ENCODE measurements at places on chromosomes 7 and 10.

DNA sequence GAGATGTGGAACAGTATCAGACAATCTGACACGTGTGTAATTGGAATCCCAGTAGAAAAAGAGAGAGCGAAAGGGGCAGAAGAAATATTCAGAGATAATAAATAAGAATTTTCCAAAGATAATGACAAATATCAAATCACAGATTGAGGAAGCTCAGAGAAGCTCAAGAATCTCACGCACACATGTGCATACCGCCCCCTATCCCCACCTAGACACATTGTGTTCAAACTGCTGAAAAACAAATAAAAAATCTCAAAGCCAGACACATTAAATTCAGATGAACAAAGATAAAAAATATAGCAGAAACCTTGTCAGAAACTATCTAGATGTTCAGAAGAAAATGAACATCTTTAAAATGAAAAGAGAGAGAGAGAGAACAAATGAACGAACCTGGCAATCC lies 17.2 kb downstream of the SFR1 start:
- no peak for DNase-seq

GRCh38 chr7:151700586-151701165 lies 176.2 kb downstream of the PRKAG2 start:
- DNase-seq: no peak

DNA sequence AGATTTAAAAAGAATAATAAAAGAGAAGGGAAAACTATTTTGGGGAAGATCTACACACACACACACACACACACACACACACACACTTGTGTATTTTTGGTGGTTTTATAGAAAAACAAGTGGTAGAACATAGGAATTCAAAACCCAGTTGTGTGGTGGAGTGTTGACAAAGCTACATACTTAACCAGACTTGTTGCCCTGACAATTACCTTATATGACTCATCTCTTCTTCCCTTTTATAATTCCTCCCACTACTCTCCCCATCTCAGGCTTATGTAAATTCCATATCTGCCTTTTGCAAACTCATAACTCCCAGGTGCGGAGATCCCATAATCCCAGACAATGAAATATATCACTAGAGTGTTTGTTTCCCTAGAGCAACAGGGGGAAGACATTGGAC lies 873.7 kb downstream of the NXPH1 start:
- DNase-seq: no peak

DNA sequence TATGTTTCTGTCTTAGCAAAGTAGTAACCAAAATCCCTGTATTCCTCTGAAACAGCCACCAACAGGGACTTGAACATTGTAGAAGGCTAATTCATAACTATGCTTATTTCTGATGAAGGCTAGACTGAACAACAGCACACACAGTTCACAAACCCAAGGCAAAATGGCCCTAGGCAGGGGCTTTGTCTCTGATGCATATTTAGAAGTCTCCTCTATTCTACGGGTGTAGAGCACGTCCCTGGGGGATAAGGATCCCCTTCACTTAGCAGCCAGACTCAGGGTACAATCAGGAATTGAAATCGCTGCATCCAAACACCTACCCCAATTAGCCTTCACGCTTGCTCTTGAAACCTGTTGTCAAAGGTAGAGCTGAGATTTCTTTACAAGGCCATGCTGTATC lies 45.5 kb downstream of the FGFR2 start:
- DNase-seq: no peak

DNA sequence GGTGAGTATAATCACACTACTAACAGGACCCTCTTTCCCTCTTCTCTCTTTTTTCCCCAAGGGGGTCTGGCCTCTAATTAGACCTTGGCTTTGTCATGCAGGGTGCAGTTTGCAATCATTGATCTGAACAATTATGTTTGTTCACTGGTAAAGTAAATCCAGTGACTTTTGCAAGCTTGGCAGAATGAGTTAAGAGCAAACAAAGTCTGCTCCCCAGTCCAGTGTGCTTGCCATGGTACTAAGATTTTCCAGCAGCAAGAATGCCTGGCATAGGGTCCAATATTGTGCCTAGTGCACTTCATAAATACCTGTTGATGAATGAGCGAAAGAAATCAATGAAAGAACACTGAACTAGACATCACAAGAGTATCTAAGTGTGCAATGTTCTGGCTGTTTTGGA lies 43.9 kb downstream of the PLXDC2 start:
- no peak for DNase-seq

DNA sequence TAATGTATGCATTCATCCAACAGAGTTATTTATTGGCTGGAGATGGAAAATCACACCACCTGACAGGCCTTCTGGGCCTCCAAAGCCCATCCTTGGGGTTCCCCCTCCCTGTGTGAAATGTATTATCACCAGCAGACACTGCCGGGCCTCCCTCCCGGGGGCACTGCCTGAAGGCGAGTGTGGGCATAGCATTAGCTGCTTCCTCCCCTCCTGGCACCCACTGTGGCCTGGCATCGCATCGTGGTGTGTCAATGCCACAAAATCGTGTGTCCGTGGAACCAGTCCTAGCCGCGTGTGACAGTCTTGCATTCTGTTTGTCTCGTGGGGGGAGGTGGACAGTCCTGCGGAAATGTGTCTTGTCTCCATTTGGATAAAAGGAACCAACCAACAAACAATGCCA lies 15.3 kb downstream of the TACR2 start:
- DNase-seq: no peak

DNA sequence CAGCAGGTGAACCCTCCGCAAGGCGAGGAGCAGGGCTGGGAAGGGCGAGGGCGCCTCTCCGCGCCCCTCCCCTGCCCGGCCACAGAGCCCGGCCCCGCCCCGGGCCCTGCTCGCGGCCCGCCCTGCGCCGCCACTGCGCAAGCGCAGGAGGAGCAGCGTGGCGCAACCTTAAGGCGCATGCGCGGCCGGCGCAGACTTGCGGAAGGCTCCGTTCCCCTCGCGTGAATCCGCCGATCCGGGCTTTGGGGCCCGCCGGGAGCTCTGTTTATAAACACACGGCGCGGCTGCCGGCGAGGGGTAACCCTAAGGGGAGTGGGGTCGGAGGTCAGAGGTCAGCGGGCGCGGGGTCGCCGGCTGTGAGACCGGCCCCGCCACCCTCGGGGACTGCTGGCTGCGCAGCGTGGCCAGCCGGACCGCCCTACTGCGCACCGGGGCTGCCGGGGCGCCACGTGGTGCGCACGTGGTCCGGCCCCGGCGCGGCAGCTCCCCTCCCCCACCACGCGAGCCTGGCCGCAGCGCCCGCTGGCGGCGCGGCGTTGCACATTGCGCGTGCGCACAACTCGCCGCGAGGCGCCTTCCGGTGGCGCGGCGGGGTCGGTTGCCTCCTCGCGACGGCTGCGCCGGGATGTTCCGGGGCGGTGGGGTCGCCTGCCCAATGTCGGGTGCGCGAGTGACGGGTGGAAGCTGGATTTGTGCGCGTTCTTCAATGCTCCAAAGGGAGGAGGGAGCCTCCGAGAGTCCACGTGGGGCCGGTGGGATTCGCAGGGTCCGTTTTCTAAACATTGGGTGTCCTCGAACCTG lies 40.2 kb upstream of the FOXK1 start:
- peak; percentile 85 for DNase-seq

DNA sequence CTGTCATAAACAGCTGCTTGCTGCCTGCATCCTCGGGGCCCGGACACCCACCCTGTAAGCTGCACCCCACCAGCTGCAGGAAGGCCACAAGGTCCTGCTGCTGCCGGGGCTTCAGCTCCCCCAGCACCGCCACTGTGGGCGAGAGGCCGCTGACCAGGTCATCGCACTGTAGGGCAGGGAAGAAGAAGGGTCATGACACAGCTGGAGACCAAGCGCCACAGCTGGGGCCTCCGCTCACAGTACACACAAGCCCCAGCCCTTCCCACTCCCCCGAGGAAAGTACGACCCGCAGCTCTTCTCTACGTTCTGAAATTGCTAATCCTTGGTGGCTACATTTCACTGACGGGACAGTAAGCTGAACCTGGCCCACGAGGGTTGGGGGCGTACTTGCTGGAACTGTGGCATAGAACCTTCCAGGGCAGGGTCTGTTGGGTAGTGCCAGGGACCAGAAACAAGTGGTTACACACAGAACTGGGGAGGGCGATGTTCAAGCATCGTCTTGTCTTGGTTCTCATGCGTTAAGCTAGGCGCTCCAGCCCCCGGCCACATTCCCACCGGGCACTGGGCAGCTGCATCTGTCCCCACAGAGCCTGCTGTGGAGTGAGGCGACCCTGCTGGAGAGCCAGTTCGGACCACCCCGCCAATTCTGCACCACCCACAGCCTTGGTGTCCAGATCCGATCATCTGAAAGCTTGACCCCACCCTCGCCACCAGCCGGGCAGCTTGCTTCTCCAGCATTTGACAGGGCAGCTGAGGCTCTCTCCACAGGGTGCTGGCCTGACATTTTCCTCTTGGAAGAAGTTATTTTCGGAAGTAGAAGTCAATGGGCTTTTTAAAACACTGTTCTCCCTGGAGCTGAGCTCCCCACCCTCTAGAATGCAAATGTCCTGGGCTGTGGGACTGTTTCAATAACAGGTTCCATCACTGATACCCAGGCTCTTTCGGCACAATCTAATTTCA lies 50.8 kb downstream of the GSDME start:
- no peak for DNase-seq

GRCh38 chr7:41298409-41298808 lies 404.5 kb downstream of the INHBA start:
- no peak for DNase-seq

DNA sequence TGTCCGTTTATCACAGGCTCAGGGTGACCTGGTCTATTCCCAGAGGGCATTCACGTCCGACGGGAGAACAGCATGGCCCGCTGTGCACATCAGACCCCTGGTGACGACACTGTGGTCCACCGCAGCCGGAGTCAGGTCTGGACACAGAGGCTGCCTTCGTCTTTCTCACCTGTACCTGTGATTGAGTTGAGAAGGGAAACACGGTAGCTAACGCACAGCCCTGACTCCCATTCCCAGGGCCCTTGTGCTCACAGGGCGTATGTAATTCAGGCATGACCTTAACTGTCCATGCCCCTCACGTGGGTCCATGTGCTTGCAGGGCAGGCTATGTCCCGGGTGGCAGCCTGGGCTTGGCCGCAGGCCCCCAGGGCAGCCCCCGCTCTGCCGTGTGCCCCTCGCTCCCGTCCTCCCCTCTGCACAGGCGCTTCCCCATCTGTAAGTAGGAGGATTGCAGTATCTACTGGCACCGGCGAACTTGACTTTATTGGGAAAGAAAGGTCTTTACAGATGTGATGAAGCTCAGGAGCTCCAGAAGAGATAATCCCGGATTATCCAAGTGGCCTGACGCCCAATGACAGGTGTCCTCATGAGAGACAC lies 221.3 kb upstream of the TCERG1L start:
- DNase-seq: no peak

GRCh38 chr7:139777133-139777891 lies 486 bp downstream of the HIPK2 start:
- DNase-seq: no peak

DNA sequence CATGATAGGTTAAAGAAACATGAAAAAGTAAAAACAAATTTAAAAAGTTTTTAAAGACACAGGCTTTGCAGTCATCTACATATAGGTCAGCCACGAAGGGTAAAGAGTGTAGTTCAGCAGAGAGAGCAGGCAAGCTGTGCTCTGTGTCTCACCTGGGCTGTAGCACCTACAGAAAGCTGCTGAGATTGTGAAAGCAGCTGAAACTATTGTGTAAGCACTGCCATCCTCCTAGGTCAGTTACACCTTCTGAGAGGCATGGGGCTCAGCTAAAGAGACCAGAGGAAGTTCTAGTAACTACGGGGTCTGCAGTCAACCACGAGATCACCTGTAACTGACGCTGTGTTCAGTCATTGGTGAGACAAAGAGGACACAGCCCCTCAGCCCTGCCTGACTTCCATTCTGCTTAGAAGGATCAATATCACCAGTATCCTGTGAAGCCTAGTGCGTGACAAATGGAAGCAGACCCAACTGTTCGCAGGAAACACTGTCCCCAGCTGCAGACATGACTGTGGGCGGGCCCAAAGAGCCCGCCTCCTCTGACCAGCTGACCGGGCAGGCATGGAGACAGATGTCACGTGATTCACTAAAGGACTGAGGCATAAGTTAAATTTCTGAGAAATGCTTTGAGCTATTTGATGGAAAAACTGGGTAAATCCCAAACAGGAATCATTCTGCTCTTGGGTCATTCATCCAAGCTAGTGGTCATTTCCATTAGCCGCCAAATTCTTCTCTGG lies 87.9 kb downstream of the EBF3 start:
- no peak for DNase-seq

DNA sequence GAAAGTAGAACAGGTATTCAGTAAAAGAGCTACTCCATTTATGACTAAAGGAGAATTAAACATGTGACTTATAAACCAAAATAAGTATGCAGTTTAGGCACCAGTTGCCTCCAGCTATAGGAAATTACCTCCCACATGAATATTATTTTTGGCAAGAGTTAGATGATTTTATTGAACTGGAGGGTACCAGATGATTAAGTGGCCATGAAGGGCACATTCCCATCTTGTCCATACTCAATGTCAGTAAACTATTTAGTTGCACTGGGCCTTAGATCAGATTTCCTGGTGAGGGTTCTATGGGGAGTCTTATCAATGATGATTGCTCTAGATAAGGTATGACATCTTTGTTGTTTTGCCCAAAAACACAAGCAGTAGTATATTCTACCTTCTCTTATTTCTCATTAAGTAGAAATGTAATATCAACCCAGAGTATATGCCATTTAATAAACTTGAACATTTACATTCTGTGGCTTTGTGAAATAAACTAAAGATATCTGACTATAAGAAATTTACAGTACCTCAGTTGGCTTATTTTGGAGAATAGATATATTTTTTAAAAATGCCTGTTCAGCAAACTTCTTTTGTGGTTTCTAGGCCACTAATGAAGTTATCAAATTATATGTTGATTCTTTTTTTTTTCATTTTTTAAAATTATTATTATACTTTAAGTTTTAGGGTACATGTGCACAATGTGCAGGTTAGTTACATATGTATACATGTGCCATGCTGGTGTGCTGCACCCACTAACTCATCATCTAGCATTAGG lies 145.3 kb downstream of the SEMA3A start:
- DNase-seq: no peak

Data from NCI-H1694 treated with DMSO at 0.1 percent for 48 hours (cell line).